ENCODE measurements at places on chromosomes 3 and 15. TPM values are rescaled to one million over a fixed set of nuclear protein-coding genes. Genes with fewer than 3 reads are reported as not detected.

DNA sequence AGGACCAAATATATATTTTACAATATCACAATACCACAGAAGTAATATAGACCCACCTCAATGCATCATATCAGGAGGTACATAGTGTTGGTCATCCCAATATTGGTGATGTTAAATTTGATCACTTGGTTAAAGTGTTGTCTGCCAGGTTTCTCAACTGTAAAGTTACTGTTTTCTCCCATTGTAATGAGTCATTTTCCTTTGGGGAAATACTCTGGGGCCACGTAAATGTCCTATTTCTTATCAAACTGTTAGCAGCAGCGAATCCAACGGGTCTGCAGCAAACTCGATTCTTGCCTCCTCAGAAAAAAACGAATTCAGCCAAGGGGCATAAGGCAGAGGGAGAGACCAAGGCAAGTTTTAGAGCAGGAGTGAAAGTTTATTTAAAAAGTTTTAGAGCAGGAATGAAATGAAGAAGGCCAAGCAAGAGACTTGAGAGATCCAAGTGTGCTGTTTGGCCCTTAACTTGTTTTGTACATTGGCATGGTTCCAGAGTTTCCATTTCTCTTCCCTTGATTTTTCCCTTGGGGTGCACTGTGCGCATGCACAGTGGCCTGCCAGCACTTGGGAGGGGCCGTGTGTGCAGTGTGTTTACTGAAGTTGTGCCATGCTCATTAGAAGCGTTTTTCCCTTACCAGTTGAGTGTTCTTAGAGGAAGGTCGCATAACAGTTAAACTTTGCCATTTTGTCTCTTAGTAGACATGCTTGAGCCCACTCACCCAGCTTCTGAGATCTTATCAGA is 512.5 kb downstream of the AGBL1 start:
- no peak for DNase-seq

DNA sequence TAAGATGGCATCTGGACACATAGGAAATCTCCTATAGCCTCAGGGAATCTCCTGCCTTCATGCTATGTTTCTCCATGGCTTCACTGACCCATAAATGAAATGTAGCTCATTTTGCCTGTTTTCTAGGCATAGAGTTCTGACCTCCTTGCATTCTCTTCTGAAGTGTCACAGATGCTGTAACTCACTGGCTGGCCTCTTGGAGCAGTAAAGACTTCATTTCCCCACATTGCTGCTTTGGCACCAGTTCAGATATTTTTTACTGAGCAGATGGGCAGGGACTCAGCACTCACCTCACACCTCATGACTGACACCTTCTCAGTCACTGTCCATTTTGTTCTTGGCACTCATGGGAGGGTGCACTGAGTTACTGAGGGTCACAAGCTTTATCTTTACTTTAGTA is 286.7 kb upstream of the TGFBR2 start:
- peak; percentile 14 for DNase-seq

DNA sequence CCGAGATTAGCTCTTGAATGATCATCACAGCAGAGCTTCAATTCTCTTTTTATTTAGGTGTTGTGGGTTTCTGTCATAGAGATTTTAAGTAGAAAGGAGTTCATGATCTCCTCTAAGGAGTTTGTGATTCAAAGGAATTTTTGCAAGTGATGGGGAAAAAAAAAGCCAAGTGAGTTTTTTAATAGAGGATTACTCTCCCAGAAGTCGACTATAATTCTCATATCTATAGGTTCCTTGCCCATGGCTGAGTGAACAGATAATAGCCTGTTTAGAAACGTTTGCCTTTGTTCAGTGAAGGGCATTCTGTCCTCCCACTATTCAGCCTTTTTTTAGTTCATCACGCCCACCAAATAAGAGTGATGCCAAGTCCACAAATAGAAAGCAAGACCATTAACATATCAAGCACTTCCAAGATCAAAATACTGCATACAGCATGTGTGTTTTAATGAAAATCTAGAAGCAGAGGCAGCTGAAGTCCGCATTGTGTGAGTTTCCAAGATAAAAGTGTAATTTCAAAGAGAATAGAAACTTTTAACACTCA is 398.4 kb upstream of the CNTN3 start:
- DNase-seq = no peak

GRCh38 chr3:184578822-184579221 is 17.2 kb downstream of the EPHB3 start:
- DNase-seq = no peak

DNA sequence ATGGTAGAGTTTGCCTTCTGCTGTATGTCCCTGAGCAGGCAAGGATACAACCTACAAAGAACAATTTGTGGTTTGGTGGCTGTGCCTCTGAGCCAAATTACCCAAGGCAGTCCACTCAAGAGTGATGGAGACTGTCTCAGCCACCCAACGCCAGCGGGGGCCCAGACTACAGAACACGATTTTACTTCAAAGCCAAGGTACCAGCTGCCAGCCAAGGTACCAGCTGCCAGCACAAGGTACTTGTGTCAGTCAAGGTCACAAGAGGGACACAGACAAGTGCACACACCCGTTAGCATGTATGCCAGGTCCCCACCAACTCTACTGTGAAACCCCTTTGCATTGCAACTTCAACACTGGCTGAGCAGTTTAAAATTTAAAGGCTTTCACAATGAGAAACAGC is 23.5 kb downstream of the COLQ start:
- no peak for DNase-seq

- no peak for DNase-seq
These were observed 329.8 kb upstream of the RASGRP1 start for GRCh38 chr15:38894243-38894948.

- peak; percentile 76 for DNase-seq
These were observed 33.7 kb upstream of the CD47 start for GRCh38 chr3:108124337-108125152.

- DNase-seq = no peak
These were observed 5.2 kb downstream of the ARPP19 start for GRCh38 chr15:52563501-52564060.

- peak; percentile 19 for DNase-seq
These were observed 29.0 kb downstream of the ANP32A start for GRCh38 chr15:68791431-68792283.

DNA sequence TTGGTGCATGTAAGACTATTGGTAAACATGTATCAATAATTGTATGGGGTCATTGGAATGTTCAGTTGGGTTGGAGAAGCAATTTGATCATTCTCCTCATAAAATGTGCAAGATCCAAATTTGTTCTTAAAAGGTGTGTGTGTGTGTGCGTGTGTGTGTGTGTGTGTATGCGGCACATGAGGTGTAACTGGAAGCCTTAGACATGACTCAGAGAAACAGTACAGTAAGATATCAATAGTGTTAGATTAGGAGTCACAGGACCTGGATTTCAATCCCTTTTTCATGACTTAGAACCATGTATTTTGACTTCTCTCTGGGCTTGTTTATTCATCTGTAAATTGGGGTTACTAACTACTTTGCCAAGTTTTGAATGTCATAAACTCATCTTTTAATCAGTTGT is 38.3 kb downstream of the RSRC1 start:
- DNase-seq = no peak

DNA sequence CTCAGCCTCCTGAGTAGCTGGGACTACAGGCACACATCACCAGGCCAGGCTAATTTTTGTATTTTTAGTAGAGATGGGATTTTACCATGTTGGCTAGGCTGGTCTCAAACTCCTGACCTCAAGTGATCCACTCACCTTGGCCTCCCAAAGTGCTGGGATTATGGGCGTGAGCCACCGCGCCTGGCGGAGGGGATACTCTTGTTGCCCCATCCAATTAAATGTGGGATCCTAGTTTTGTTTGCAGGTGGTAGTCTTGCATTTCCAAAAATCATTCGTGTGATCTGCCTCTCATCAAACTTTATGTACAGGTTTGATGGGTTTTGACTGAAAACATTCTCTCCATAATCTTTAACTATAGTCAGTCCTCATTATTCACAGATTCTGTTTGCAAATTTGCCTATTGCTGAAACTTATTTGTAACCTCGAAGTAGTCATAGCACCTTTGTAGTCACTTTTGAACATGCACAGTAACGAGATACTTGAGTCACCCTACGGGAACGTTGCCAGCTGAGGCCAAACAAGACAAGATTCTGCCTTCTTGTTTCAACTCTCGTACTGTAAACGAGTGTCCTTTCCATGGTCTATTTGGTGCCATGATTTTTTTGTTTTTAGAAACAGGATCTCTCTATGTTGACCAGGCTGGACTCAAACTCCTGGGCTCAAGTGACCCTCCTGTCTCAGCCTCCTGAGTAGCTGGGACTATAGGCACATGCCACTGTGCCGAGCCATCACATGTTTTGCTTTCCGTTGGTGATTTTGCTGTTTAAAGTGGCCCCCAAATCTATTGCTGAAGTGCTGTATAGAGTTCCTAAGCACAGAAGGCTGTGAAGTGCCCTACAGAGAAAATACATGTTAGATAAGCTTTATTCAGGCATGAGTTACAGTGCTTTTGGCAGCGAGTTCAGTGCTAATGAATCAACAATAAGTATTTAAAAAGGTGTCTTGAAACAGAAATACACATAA is 8.1 kb upstream of the MAPK6 start:
- peak; percentile 71 for DNase-seq

DNA sequence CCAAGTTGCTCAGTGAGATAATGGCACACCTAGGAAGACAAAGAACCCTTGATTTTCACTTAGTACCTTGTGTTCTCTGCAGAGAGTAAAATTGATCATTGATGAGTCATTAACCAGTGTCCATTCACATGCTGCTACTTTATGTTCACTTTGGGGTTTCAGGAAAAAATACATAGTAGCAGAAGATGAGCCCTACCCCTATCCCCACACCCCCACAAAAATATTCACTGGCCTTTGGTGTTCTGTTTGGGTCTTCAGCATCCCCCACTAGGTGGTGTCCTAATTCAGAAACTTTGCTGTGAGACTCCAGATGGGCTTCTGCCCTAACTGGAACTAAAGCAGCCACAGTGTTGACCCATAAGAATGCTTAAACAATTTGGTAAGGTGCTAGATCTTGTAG is 178.8 kb downstream of the KLHL25 start:
- no peak for DNase-seq

DNA sequence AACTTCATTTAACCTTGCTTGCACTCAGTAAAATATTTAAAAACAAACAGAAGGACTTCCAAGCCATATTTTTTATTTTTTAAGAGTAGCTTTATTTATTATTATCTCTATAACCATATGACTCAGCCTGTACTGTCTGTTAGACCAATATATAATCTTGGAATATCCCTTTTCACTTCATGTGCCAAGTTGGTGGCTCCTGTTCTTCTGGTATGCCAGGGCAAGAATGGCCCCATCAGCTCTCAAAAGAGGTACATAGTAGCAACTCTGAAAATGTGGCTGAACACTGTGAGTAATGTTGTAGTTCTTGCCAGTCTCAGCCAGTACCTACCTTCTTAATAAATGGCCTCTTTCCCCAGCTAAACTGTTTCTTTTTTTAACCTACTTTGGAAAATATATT is 257.0 kb upstream of the UBE2E1 start:
- DNase-seq = no peak

DNA sequence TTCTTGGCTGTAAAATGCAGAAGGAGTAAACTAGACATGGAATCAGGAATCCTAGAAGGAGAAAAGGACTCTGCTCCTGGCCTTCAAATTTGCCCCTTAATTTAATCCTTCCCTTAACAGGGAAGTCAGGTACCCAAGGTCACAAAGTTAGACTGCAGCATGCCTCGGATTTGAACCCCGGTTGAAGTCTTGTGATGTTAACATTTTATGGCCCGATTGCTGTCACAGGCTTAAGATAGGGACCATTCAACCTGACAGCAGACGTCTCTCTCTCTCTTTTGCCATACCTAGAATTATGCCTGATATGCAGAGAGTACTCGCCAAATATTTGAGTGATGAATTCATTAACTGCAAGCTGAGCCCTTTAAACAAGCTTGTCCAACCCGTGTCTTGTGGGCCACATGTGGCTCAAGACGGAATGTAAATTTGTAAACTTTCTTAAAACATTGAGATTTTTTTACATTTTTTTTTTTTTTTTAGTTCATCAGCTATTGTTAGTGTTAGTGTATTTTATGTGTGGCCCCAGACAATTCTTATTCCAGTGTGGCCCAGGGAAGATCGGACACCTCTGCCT is 217.2 kb downstream of the THSD4 start:
- DNase-seq = no peak

DNA sequence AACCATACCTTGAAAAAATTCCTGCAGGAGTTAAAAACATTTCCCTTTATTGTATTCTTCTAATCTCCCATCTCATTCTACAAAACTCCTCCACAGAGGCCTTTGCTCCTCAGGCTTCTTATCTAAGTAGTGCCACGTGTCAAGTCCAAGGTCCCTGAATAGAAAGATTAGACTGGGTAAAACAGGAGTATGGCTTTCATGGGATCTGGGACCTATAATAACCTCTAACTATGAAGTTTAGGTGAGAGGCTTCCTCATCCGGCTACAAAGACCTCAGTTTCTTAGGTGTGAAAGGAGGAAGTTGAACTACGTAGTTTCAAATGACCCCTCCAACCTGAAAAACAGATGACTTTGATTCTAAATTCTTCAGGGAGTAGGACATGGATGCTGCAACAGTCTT is 20.0 kb downstream of the GPR15 start:
- no peak for DNase-seq

DNA sequence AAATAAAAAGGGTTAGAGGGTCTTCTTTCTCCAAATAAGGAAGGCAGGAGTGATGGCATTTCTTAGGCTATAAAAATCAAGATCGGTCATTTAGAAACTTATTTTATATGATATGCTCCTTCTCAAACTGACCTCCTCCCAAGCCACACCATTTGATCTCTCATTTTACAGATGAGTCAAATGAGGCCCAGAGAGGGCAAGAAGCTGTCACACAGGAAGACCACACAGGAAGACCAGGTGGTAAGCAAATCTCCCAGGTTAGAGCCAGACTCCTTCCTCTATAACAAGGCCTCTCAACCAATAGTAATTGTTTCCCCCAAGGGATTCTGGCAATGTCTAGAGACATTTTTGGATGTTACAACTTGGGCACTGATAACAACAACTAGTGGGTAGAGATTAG is 13.8 kb downstream of the TLE3 start:
- DNase-seq = no peak

GRCh38 chr3:85710490-85710889 is 751.7 kb downstream of the CADM2 start:
- no peak for DNase-seq

- no peak for DNase-seq
These were observed 26.4 kb upstream of the APEH start for GRCh38 chr3:49647741-49648140.

DNA sequence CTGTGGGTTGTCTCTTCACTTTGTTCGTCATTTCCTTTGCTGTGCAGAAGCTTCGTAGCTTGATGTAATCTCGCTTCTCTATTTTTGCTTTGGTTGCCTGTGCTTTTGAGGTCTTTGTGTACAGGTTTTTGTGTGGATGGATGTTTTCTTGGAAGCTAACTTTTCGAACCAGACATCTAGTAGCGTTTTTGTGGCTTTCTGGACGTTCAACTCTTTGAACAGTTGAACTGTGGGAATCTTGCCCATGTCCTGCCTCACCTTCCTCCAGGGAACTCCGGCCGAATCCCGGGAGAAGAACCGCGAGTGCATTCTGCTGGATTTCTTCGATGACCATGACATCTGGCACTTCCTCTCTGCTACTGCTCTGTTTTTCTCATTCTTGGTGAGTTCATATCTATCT is 70.6 kb downstream of the USF3 start:
- DNase-seq = no peak

- no peak for DNase-seq
These were observed 31.5 kb upstream of the ARHGEF26 start for GRCh38 chr3:154089421-154090420.

Gene AP3B2
- total RNA-seq = 1.4 TPM

Gene ADAMTSL3
- not detected for total RNA-seq

Gene PAK6
- total RNA-seq = 0.30 TPM

Gene ADAMTS17
- 1.5 TPM for total RNA-seq

Gene TRAIP
- total RNA-seq = 30.0 TPM

Gene PRKCI
- total RNA-seq = 34.0 TPM

Gene SLC51A
- not detected for total RNA-seq

Gene ABI3BP
- total RNA-seq = 0.32 TPM

Gene CHRM5
- total RNA-seq = not detected

Gene CCR9
- not detected for total RNA-seq

Measured in activated naive CD4-positive, alpha-beta T cell treated with anti-CD3 and anti-CD28 coated beads, Interleukin-2, amount 50 U/mL, for 72 hours (primary cell).